Cerebellum (tissue), 4 donors: ENCODE measurements at places on chromosomes 4 and X. TPM values are rescaled to one million over a fixed set of nuclear protein-coding genes. Genes with fewer than 3 reads are reported as not detected.

WDR17 gene
- total RNA-seq, result 60.2 TPM

GRCh38 chr4:183920512-183920911, 15.4 kb downstream of the STOX2 start:
- DNase-seq, result no peak

GRCh38 chr4:21826071-21826470, 122.5 kb downstream of the KCNIP4 start:
- DNase-seq, result no peak

- DNase-seq, result no peak
Measured at GRCh38 chr4:105896984-105897775, 1.9 kb downstream of the NPNT start.
